ENCODE measurements at places on chromosomes 16 and 17.

DNA sequence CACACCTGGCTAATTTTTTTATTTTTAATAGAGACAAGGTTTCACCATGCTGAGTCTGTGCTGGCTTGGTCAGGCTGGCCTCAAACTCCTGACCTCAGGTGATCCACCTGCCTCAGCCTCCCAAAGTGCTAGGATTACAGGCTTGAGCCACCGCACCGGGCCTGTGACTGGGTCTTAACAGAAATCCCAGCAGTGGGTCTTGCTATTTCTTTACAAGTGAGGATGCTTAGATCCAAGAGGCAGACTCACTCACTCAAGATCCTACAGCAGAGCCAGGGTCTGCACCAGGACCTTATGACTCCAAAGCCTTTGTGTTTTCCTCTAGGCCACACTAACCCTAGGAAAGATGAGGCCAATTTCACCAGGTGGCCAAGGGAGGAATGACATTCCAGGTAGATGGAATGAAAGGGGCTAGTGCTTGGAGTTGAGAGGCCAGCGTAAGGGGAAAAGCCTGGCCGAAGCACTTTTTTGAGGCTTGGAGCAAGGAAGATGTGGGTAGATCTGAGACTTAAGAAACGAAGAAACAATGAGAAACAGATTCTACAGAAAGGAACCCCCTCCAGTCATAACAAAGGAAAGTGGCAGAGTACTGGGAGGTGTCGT lies 5.7 kb upstream of the STAT5A start:
- DNase-seq: no peak

DNA sequence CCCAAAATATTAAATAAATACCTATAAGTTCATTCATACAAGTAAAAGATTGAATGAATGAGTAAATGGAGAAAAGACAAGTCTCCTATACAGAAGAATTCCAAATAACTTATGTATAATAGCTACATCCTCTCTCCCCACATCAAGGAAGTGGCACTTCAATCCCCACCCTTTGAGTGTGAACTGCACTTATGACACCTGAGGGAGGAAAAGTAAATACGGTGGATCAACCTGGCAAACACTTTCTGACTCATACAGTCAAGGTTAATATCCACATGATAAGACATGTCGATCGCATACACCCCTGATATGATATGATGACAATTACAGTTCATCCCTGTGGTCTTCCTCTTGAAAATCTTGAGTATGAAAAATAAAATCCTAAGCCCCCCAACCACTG lies 18.0 kb downstream of the SLFN12L start:
- no peak for DNase-seq

GRCh38 chr17:75590849-75591721 lies 3.5 kb downstream of the MYO15B start:
- no peak for DNase-seq

GRCh38 chr16:57892041-57892440 lies 78.9 kb downstream of the CNGB1 start:
- no peak for DNase-seq

GRCh38 chr16:53224951-53225533 lies 170.3 kb downstream of the CHD9 start:
- no peak for DNase-seq

- no peak for DNase-seq
These were observed 49.2 kb downstream of the ZNRF1 start for GRCh38 chr16:75048054-75048453.

DNA sequence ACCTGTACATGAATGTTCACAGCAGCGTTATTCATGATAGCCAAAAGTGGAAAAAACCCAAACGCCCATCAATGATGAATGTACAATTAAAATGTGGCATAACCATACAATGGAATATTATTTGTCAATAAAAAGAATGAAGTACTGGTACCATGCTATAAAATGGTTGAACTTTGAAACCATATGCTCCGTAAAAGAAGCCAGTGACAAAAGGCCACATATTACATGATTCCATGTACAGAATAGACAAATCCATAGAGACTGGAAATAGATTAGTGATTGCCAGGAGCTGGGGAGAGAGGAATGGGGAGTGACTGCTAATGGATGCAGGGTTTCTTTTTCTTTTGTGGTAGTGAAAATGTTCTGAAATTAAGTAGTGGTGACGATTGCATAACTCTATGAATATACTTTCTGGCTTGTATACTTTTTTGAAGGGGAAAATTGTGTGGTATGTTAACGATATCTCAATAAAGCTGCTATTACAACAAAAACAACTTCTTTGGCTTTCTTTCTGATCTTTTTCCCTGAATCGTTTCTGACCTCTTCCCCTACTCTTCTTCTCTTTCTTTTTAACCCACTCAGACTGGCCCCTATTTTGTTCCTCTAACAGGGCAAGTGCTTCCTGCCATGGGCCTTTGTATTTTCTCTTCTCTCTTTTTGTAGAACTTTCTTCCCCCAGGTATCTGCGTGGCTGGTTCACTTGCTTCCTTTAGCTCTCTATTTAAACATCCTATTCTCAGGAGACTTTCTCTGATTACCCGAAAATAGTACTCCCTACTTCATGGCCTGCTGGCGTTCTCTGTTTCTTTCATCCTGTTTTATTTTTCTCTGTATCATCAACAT lies 67.9 kb downstream of the FTO start:
- DNase-seq: no peak

DNA sequence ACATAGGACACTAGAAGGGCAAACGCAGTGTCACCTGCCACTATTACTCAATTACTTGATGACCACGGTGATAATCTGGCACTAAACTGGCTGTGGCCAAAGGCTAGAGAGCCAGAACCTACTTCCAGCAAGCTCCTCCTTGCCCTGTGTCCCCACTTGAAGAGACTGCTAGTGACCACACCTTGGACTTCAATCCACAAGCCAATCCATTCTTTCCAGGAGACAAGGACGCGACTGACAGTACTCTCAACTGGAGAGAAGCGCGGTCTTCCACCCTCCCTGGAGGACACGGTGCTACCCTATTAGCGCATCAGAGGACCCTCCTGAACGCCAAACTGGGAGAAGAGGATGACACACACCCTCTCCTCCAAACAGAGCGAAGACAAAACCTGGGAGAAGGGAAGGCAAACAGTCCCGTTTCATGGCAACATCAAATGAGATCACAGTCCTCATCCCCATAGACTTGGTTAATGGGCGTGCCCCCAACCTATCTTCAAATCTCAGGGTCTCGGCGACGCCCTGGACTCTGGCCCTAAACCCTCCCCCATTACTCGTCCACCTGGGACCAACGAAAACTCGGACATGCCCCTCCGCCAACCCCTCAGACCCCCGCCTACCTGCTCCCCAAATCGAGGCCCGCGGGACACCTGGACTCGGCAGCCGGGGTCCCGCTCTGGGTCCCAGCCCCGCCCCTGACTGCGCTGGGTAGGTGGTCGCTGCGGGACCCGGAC lies 508 bp downstream of the FLCN start:
- no peak for DNase-seq

GRCh38 chr16:79993629-79994209 lies 393.2 kb upstream of the MAF start:
- no peak for DNase-seq

DNA sequence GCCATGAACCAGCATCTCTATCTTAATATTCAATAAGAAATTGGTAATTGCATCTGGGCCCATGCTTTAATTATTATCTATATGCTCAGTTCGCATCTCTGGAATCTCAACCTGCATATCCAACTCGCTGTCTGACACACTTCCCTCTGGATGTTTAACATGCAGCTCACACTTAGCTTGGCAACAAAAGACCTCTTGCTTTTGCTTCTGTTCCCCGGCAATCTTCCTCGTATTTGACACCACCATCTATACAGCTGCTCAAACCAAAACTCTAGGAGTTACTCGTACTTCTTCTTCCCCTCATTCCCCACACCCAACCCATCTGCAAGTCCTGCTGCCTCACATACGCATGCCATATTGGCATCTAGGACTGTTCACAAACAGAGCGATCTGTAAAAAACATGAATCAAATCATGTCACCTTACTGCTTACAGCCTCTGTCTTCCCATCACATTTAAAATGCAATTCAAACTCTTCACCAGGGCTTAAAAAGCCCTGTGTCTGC lies 300.6 kb downstream of the CEP112 start:
- no peak for DNase-seq

- DNase-seq: no peak
These were observed 12.1 kb downstream of the DUS2 start for GRCh38 chr16:68035227-68035626.

DNA sequence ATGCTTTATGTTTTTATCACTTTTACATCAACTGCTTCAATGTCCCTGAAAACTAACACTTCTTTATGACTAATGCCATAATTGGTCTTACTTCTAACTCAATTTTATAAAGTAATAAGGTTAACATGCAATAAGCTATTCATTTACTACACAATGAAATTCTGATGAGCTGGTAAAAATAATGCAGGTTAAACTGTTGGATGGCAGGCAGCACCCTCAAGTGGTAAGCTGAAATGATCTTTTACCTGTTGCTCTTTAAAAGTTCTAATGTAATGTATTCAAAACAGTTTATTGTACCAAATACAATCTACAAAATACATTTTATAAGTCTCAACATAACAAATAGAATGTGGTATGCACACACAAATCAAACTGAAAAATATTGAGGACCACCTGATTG lies 1280.3 kb downstream of the CDH8 start:
- DNase-seq: no peak
